ENCODE measurements at places on chromosomes 13 and 19. TPM values are rescaled to one million over a fixed set of nuclear protein-coding genes. Genes with fewer than 3 reads are reported as not detected.

Gene NKPD1
- total RNA-seq, result 0.93 TPM

Gene ZSCAN5A
- total RNA-seq, result 5.7 TPM

Gene CYP4F12
- 2.3 TPM for total RNA-seq

Gene TMIGD2
- not detected for total RNA-seq

Gene LILRB3
- total RNA-seq, result not detected

Gene ITGBL1
- total RNA-seq, result 1.0 TPM

Gene POSTN
- total RNA-seq, result 1.0 TPM

Gene ZAR1L
- not detected for total RNA-seq

Gene APOE
- total RNA-seq, result 27.3 TPM

Gene ZNF528
- total RNA-seq, result 39.9 TPM

Gene CRLF1
- total RNA-seq, result not detected

Gene NLRP5
- total RNA-seq, result not detected

Gene KLF16
- total RNA-seq, result 18.9 TPM

Gene BRSK1
- 0.34 TPM for total RNA-seq

Gene PAK4
- total RNA-seq, result 4.1 TPM

Gene KLC3
- 96.0 TPM for total RNA-seq

Gene SOX1
- total RNA-seq, result not detected

Gene SKA3
- 1.7 TPM for total RNA-seq

Gene PSG3
- not detected for total RNA-seq

Gene LGALS14
- total RNA-seq, result not detected

Gene CEACAM21
- not detected for total RNA-seq

Gene NR2C2AP
- 16.6 TPM for total RNA-seq

Gene MIR17HG
- total RNA-seq, result 24.0 TPM

Gene DAND5
- total RNA-seq, result not detected

Gene CPAMD8
- total RNA-seq, result 0.34 TPM

Data from nasal cavity respiratory epithelium epithelial cell of viscerocranial mucosa (primary cell).